Endothelial cell (in vitro differentiated cells): ENCODE measurements at places on chromosomes 13 and 19.

DNA sequence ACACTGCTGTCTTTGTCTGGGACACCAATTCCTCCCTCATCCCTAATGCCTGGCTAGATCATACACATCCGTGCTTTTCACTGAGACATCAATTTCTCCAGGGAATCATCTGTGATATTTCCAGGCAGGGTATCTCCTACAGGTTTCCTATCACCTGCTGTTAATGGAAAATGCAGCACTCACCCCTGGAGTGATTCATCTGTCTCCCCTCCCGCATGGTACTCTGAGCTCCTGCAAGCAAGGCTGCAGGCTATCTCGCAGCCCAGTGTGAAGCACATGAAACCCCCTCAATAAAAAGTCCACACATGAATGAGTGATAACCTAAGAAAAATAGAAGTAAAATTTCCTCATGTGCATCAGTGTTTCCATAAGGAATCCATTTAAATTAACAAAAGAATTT lies 38.5 kb downstream of the SERTM1 start:
- DNase-seq, result no peak

DNA sequence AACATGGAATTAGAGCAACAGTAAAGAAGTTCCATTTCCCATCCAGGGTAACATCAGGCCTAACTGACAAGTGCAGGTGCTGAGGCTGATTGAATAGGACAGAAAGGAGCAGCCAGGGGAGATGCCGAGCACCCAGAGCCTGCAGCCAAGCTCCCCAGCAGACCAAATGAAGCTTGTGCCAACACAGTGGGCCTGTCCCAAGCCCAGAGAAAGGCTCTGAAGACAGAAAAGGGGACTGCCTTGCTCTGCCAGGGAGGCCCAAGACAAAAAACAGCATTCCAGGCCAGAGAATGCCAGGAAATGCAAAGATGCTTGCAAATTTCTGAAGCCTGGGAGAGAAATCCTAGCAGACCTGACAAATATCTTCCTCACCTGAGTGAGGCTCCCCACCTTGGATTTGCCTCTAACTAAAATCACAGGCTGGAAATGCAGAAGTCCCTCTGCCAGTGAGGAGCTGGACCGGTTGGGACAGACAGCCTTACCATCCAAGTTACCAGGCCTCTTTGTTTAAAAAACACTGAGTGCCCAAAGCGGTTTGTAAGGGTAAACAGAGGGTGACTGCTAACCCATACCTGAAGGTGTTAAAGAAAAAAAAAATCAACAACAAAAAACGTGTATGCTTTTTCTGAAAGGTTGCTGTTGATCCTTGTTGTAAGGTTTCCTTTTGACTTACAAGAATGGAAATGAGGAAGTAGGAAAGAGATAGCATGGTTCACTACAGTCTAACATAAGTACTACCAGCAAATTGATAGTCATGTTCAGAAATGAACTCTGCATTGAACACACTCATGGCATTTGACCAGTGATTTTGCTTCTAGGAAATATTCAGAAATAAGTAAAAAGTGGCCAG lies 11.8 kb upstream of the HMGB1 start:
- peak; percentile 8 for DNase-seq

DNA sequence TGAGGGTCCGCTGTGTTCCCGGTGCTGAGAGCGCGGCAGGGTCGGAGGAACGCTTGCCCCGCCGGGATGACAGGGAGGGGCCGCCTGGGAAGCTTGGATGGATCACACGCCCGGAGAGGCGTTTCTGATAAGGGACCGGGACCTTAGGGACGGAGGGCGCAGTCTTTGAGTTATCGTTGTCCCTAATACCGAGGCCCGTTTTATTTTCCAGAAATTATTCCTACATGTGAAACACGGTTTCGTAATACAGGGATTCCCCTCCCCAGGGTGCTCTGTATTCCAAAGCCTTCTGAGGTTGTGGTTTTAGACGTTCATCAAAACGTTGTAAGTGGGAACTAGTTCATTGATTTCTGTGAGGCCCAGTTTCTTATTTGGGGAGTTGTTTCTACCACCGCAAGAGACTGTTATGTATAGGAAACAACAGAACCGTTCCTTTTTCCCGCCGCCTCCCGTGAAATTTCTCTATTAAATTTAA lies 752 bp downstream of the PDCD5 start:
- DNase-seq, result no peak

DNA sequence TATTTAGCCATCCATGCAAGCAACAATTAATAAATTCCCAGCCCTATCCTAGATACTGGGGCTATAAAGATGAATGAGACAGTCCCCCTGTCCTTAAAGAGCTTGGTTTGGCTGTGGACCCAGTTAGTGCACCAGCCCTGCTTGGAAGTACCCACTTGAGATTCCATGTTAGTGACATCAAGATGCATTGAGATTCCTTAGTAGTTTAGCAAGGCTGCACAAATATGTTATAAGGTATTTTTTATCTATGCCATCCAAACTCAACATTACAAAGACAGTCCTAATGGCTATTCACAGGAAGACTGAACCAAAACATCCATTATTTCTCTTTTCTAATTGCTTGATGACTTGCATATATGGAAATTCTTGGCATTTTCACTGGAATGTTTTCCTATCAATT lies 48.8 kb upstream of the RAP2A start:
- DNase-seq, result no peak
